ENCODE measurements at places on chromosomes 6 and 20.

DNA sequence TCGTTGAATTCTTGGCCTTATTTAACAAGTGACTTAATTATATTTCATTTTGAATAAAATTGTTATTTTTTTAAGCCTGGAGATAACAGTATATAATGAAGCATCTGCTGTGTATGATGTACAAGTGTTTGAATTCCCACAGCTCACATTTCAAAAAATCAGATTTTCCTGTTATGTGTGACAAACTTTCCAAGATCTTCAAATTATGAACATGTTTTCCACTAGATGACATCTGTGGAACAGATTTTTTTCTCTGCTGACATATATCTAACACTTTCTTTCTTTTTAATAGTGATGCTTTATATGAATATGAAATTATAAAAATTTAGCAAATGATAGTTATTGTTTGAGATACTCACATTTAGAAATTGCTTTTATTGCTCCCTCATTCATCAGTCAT is 482.8 kb downstream of the LMBRD1 start:
- no peak for DNase-seq

GRCh38 chr6:154721460-154721859 is 11.8 kb upstream of the SCAF8 start:
- no peak for DNase-seq

DNA sequence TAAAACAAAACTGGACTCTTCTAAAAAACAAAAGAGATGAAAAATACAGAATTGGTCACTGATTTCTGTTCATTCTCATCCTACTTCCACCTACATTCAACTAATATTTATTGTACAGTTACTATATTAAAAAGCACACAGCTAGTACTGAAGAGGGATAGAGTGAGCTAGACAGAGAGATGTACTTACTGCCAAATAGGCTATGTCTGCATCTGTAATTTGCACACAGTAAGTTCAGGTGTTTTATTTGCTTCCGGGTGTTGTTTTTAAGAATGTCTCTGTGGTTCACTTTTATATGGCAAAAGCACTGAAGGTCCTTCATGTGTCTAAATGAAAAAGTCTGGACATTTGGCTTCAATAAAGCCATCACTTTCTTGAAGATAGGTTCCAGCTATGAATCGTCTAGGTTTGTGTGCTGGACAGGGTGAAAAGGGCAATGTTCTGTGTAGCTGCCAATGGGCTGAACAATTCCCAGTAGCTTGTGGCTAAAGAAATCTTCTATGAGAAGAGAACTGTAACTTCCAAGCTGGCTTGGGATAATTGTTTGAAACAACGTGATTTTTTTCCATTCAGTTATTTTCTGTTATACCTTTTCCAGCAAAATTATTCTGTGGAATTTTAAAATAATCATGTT is 47.3 kb downstream of the EPB41L2 start:
- DNase-seq, result no peak

DNA sequence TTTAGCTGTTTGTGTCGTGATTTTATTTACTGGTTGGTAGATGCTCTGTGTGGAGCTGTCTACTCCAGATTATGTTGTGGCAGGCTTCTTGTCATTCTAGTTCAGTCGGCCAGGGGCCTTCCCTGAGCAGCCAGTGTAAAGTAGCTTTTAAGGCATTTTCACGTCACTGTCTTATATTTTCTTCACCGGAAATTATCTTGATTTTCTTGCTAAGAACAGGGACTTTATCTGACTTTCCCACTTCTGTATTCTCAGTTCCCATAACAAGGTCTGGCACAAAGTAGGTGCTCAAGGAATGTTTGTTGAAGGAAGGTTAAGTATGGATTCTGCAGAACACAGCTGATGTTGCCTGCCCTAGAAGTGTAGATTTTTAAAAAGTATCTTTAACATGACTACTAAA is 868 bp downstream of the LTV1 start:
- DNase-seq, result no peak

DNA sequence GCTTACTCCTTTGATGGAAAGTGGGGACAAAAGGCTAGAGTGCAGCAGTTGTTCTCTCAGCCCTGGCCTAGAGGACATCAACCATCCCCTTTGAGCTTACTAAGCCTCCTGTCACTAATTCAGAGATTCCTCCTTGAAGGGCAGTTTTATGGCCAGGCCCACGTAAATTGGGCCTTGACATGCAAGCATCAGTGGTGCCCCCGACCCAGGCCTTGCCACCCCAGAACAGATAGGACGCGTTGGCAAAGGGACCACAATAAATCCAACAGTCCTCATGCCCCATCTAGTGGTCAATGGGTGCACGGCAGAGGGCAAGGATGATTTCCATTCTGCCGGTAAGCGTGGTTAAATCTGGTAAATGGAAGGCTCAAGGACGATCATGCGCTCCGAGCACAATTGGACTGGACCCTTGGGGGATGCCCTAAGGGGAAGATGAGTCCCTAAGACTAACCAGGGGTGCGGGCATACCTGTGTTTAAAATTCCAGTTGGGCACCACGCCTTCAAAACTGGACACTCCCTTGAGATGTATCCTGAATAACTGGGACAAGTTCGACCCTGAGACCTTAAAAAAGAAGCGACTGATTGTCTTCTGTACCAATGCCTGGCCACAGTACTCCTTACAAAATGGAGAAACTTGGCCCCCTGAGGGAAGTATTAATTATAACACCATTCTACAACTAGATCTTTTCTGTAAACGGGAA is 32.6 kb downstream of the CEP85L start:
- peak; percentile 44 for DNase-seq

DNA sequence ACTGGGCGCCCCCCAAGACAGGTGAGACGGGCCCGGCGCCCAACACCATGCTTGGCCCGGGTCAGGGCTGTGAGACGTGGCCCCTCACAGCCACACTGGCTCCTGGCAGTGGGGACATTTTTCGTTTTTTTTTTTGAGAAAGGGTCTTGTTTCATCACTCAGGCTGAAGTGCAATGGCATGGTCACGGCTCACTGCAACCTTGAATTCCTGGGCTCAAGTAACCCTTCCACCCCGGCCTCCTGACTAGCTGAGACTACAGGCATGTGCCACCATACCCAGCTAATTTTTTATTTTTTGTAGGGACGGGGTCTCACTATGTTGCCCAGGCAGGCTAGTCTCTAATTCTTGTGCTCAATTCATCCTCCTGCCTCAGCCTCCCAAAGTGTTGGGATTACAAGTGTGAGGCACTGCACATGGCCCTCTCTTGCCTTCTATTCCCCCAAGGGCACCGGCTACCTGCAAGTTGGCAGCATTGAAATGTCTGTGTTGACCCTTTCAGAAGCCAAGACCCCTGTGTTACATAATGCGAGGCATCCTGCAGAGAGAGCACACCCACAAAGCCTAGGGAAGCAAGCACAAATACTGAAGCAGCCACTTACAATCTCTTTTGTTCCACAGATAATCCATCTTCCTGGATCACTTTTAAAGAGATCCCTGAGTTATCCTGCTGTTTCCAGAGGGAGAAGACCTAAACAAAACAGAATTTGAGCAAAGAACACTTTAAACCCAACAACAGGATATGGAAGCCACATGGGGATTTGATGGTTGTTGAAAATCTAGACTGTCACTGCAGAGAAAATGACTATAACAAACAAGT is 57.5 kb upstream of the SLC4A11 start:
- DNase-seq, result no peak

DNA sequence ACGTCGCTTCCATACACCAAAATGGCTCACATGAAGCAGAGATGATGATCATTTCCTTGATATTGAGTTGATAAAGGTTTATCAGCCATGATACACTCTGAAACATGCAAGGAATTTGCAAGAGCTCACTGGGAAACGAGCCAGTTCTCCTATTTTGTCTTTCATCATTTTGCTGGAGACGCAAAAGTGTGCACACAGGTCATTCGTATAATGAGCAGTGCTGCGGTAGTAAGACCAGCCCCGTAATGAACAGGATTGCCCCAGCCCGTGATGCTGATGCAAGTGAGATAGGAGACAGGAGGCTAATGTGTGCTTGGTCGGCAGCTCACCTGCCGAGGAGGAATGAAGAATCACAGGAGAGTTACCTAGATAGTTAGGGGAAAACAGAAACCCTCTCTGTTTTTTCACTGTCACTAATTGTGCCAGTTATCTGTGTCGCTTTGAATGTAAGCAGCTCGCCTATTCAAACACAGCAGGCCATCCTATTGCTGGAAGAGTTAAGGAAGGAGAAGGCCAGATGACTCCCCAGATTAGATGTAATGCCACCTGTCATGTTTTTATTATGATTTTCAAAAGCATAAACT is 391.8 kb downstream of the SAMD5 start:
- DNase-seq, result no peak

DNA sequence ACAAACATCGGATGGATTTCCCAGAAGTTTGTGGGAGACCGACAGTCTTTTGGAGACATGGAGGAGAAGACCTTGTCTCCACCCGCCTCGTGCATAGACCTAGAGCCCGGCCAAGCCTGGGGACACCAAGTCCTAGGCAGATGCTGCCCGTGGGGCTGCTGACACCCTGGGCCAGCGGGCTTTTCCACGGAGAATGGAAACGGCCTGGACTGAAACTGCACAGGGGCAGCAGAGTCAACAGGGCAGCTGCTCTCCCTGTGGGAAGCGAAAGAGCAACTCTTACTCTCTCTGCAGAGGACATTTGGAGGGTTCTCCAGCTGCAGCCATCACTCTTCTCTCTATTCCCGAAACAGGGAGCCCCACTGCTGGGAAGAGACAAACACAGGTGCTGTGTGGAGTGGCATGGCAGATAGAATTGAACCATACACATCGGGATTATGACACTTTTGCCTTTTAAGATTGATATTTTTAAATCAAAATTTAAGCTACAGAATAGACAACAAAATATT is 401.2 kb downstream of the THBS2 start:
- DNase-seq, result no peak

DNA sequence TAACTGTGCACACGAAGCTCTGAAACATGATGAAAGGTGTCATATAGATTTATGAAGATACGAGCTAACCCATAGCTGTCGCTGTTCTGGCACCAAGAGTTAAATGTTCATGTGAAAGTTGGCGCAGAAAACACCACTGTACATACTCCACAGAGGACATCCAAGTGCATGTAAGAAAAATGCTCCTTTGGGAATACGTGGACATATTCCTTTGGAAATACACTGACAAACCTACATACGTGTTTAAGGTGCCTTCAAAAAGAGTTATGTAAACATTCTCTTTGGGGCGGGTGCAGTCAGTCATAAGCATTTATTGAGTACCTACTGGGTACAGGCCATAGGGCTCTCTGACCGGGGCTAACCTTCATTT is 723 bp upstream of the ARID1B start:
- no peak for DNase-seq

- DNase-seq, result no peak
Measured at GRCh38 chr6:12608874-12609273, 107.7 kb upstream of the PHACTR1 start.

DNA sequence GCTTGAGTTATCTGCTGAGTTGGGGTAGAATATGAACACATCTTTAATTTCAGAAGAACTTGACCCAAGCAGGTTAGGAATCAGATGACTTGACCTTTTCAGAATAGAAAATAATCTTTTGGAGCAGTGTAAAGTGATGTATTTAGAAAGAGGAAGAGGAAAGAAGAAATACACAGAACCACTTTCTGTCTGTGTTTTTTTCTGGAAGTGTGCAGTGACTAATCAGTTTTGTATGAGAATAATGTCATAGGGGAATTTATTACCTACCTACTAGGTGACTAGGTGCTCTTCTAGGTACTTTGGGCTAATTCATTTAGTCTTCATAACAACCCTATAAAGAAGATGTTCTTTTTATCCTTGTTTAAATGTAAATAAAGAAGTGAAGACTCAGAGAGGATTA is 3.0 kb downstream of the PPP1R14C start:
- no peak for DNase-seq

DNA sequence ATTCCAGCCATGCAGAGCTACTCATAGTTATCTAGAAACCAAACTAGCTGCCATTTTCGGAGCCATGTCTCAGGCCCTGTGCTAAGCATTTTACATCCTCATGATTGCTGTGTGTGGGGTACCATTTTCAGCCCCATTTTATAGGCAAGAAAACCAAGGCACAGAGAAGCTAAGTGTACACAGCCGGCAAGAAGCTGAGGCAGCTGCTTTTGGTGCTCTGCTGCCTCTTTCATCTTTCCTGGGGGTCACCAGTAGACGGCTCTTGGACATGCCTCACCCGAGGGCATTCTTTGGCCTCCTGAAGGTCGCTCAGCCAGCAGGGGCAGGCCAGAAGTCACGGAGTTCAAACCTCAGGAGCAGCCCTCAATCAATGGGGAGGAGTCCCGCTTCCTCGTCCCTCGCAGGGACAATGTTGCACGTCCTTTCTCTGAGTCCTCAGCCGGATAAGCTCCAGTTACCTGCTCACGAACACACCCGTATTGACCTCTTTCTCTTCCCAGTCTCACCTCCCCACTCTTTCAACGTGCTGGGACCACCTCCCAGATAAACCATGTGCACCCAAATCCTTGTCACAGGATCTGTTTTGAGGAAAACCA is 82.6 kb upstream of the BLCAP start:
- no peak for DNase-seq

DNA sequence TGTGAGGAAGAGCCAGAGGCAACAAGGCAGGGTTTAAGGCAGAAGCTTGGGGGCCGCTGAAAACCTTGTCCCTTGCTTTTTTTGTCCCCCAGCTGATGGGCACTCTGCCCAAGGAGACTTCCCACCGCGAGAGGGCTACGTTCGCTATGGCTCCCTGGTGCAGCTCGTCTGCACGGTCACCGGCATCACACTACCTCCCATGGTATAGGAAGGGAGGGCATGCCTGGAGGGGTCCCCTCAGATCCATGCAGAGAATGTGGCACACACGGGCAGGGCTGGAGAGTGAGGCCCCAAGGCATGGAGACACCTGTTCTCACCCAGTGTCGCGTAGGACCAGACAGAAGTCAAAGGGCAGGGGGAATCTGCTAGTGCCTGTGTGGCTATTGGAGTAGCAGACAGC is 5.8 kb upstream of the MATN4 start:
- no peak for DNase-seq

DNA sequence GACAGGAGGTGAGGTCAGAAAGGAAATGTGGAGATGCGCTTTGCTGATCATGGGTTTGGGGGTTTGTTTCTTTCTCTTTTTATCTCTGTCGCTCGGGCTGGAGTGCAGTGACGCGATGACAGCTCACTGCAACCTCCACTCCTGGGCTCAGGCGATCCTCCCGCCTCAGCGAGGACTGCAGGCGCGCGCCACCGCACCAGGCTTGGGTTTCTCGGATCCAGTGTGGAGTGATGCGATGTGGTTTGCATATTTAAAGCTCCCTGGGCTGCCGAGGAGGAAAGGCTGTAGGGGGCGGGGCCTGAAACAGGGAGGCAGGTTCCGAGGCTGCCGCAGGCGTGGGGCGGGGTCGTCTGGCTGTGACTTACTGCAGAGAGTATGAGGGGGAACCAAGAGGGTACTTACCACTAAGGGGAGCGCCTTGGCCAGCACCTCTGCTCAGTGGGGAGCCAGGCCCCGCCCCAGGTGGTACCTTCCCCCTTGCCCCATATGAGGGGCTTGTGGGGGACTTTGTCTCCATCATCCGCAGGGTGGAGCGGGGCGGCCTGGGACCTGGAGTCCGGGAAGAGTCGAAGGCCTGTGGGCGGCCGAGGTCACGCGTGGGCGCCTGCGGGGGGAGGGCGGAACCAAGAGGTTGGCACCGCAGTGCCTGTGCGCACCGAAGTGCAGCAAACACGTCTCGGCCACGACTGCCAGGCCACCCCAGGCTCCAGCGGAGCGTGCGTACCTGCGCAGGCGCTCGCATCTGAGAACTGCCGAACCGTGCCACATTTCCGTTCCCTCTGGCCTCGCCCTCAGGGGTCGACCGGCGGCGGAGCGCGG is 12.7 kb upstream of the BAK1 start:
- DNase-seq, result no peak
